NCI-H187 treated with DMSO at 0.1 percent for 48 hours (cell line): ENCODE measurements at places on chromosomes 7 and 10.

GRCh38 chr10:77027141-77027540 lies 610.5 kb downstream of the KCNMA1 start:
- no peak for DNase-seq

GRCh38 chr10:131230641-131231322 lies 80.7 kb downstream of the TCERG1L start:
- DNase-seq: no peak

- no peak for DNase-seq
These were observed 76.0 kb upstream of the PRPS1L1 start for GRCh38 chr7:18103436-18104218.

- DNase-seq: no peak
These were observed 10.5 kb upstream of the SRPK2 start for GRCh38 chr7:105399043-105399725.

- no peak for DNase-seq
These were observed 17.8 kb upstream of the HKDC1 start for GRCh38 chr10:69202332-69202731.

GRCh38 chr7:40057292-40057691 lies 77.1 kb downstream of the MPLKIP start:
- peak; percentile 85 for DNase-seq

GRCh38 chr10:108521827-108522492 lies 1357.5 kb upstream of the SORCS1 start:
- DNase-seq: no peak

GRCh38 chr10:3757638-3758490 lies 27.1 kb downstream of the KLF6 start:
- no peak for DNase-seq

- DNase-seq: no peak
These were observed 26.1 kb upstream of the DNAJB6 start for GRCh38 chr7:157310676-157311185.

DNA sequence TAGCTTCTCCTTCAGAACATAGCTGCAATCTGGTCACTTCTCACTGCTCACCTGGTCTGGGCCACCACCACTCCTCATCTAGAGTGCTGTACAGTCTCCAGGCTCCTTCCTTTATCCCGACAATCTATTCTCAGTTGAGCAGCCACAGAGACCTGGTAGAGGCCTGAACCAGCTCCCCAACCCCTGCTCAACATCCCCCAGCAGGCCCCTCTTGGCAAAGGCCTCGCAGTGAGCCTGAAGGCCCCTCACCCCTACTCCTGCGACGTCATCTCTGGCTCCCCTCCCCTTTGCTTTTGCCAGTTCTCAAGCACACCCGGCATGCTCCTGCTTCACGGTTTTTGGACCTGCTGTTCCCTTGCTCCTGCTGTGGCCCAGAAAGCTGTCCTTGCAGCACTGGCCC lies 113.9 kb downstream of the ARHGAP22 start:
- DNase-seq: no peak

DNA sequence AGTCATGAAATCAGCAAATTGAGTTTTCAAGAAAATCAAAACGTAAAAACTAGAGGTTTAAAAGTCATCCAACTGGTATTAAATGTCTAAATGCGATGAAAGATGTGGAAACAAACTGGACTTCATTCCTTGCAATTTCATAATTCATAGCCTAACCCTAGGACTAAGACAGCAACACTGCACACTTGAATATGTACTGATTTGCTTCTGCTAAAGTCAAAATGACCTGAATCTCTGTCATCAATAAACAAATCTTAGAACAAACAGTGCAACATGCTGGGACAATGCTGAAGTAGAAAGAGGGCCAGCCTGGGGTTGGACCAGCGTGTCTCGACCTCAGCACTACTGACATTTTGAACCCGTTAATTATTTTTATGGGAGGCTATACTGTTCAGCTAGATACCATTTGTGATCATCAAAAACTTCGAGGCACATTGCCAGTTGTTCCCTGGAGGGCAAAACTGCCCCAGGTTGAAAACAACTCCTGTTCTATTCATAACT lies 47.1 kb downstream of the MYOF start:
- DNase-seq: no peak

- no peak for DNase-seq
These were observed 19.4 kb downstream of the ZMIZ1 start for GRCh38 chr10:79088176-79088575.

DNA sequence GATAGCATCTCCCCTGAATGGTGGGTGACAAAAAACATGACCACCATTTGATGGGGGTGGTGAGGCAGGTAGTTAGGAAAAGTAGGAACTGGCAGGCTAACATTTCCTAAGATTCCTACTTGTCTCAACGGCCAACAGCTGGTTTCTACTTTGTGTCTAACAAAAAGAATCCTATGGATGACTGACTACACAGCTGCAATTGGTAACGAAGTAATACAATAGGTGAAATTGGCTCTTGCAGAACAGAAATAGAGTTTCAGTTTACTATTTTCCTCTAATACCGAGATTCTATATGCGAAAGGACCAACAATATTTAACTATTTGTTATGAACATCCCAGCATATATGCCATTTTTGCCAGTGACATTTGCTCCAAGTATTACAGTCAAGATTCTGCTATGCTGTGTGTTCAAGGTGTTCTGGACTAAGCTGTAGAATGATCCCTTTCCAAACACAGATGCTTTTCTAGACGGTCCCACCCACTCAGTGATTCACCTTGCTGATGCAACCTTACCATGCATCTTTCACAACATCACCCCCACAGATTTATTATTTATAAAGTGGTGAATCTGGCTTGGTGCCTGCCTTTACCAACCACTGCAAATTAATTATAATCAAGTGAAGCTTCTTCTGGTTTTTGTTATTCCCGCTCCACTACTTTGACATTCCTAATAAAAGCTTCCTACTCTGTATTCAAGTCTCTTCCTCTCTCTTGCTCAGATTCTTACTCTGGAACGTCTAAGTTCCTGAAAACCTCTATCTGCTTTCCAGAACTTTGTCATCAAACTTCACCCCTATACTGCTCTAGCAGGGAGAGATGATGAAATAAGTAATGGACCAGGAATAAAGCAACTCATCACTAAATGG lies 16.8 kb downstream of the BBIP1 start:
- DNase-seq: no peak

DNA sequence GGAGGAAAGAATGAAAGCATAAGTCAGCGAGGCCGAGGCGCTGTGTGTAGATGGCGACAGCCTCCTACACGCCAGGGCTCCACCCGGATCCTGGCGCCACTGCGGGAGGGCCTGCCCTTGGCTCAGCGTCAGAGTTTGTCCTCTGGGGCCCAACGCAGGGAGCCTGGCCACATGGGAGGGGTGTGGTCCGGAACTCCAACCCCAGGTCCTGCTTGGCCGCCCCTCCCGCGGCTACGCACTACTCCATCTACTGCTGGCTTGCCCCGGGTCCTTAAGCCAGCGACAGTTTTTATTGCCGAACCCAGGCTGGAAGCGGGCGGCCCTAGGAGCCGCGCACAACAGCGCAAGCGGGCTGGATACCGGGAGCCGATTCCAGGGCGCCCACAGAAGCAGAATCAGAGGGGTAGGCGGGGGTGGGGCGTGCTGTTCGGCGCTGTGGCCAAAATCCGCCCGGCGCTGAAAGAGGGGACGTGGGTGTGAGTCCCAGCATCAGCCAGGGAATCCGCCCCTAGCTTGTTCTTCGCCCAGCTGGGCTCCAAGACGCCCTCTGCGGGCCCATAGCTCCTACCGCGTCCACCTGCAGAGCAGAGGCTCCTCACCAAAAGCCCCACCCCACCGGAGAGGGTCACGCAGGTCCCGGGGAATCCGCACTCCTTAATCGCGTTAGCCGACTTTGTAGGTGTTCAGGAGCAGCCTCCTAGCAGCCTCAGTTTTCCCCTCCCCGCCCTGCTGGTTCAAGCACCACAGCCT lies 4.5 kb downstream of the KAZALD1 start:
- no peak for DNase-seq

GRCh38 chr7:778968-779451 lies 51.9 kb upstream of the PRKAR1B start:
- DNase-seq: no peak

DNA sequence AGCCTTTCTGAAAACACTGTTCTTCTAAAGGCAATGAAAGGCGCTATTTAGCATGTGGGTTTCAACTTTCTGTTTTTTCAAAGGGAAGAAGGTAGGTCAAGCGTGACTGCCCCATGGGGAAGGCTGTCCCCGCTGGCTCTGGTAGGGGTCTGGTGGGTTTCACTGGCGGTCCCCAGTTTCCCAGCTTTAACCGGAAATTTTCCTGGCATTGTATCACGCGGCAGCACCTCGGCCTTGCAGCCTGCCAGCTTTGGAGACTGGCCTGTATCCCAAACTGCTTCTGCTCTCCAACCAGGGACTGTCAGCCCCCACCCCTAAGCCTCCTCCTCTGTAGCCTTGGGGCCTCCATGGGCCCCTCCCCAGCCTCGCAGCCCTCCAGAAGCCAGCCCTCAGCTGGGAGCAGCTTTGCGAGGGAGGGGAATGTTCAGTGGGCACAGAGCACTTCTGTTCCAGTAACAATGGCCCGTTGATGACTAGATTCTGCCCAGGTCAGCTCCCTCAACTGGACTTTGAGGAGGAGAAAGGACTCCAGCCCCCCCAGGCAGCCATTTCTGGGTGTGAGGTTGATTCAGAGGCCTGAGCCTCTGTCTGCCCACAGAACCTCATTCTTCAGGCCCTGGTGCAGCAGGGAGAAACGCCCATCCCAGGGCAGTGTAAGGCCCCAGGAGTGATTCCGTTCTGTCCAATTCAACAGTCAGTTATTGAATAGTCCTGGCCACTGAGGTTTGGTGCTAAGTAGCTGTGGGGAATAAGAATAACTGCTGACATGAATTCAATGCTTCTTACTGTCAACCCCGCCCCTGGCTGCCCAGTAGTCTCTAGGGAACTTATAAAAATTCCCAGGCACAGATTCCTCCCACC lies 17.1 kb downstream of the CHST3 start:
- DNase-seq: no peak

GRCh38 chr10:123675811-123676210 lies 9.7 kb downstream of the GPR26 start:
- no peak for DNase-seq

- DNase-seq: no peak
These were observed 36.0 kb upstream of the FRMD4A start for GRCh38 chr10:14366760-14367159.

GRCh38 chr10:73648975-73649829 lies 6.6 kb downstream of the SYNPO2L start:
- no peak for DNase-seq

DNA sequence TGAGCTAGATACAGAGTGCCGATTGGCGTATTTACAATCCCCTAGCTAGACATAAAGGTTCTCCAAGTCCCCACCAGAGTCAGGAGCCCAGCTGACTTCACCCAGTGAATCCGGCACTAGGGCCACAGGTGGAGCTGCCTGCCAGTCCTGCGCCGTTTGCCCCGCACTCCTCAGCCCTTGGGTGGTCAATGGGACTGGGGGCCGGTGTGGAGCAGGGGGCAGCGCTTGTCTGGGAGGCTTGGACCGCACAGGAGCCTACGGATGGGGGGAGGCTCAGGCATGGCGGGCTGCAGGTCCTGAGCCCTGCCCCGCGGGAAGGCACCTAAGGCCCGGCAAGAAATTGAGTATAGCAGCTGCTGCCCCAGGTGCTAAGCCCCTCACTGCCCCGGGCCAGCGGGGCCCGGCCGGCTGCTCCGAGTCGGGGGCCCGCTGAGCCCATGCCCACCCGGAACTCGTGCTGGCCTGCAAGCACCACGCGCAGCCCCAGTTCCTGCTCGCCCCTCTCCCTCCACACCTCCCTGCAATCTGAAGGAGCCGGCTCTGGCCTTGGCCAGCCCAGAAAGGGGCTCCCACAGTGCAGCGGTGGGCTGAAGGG lies 1113.8 kb upstream of the LRRTM3 start:
- DNase-seq: no peak

GRCh38 chr10:102665904-102666509 lies 21.7 kb downstream of the TRIM8 start:
- DNase-seq: no peak

GRCh38 chr10:12448729-12449391 lies 99.5 kb downstream of the CAMK1D start:
- no peak for DNase-seq

GRCh38 chr7:140019606-140020005 lies 43.1 kb downstream of the PARP12 start:
- DNase-seq: no peak

DNA sequence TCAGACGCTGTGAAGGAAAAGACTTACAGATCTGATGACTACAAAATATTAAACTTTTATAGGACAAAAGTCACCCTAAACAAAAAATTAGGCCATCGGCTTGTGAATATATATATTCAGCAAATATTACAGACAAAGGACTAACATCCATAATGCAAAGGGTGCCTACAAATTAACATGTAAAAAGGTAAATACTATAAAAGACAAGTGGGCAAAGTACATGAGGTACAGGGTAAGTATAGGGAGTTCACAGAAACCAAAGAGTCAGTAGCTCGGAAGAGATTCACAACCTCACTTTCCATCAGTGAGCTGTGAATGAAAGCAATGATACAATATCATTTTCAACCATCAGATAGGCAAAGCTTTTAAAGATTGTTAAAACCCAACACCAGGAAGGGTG lies 16.7 kb upstream of the KLF14 start:
- DNase-seq: no peak
